ENCODE measurements at places on chromosomes 6 and 20. TPM values are rescaled to one million over a fixed set of nuclear protein-coding genes. Genes with fewer than 3 reads are reported as not detected.

DNA sequence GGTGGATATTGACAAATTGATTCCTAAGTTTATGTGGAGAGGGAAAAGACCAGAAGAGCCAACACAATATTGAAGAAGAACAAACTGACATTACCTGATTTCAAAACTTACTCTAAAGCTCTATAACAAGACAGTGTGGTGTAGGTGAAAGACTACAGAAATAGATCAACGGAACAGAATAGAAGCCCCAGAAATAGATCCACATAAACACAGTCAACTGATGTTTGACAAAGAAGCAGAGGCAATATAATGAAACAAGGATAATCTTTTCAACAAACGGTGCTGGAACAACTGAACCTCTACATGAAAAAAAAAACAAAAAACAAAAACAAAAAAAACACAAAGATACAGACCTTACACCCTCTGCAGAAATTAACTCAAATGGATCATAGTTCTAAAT, 50.2 kb downstream of the MAP3K5 start:
- peak overlapping the region; percentile 4 for H3K4me3 ChIP-seq
- H3K4me1 ChIP-seq = peaks cover 10% of the 10 kb centered on the region
- H3K27ac ChIP-seq = no peak overlapping the region
- no peak for DNase-seq

GRCh38 chr6:86715676-86716075, 221.7 kb upstream of the HTR1E start:
- H3K27me3 ChIP-seq = no peaks in the 10 kb centered on the region
- H3K36me3 ChIP-seq = no peaks in the 10 kb centered on the region
- no peak overlapping the region for H3K27ac ChIP-seq
- H3K4me1 ChIP-seq = no peaks in the 10 kb centered on the region

DNA sequence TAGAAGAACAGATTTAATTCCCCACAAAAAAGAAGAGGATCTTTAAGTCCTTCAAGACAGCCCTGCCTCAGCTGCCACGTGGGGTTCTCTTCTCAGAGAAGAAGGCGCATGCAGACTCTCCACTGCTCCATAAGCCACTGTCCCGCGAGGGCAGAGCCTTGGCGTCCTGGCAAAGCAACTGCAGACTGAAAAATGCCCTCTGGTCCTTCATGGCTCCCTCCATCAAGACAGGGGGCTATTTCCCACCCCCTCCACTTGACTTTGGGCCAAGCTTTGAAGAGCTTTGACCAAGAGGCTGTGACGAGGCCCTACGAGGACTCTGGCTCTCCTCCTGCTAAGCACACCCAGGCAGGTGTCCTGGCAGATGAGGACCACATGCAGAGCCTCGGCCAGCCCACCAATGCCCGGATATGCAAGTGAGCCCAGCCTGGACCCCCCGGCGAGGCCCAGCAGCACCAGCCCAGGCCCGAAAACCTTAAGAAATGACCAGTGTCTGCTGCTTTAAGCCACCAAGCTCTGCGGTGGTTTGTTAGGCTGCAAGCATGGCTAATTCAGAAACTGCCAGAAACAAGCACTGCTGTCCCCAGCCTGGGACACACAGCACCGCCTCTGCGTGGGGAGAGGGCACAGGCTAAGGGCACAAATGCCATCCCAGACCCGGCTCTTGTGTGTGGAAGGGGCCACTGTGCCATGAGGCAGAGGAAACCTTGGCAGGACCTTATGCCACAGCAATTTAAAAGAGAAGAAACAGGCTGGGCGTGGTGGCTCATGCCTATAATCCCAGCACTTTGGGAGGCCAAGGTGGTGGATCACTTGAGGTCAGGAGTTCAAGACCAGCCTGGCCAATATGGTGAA, 16.1 kb downstream of the GMEB2 start:
- no peak overlapping the region for H3K4me3 ChIP-seq
- no peaks in the 10 kb centered on the region for H3K4me1 ChIP-seq
- no peak for DNase-seq
- no peak overlapping the region for H3K27ac ChIP-seq

- no peak for DNase-seq
- H3K36me3 ChIP-seq = no peaks in the 10 kb centered on the region
- no peak overlapping the region for H3K27ac ChIP-seq
- no peak overlapping the region for H3K4me3 ChIP-seq
- H3K27me3 ChIP-seq = no peaks in the 10 kb centered on the region
Measured at GRCh38 chr20:16701296-16701695, 28.5 kb upstream of the SNRPB2 start.

- H3K4me3 ChIP-seq = no peak overlapping the region
- peak overlapping the region; percentile 50 for H3K27ac ChIP-seq
- no peaks in the 10 kb centered on the region for H3K36me3 ChIP-seq
- H3K4me1 ChIP-seq = peaks cover 39% of the 10 kb centered on the region
- no peaks in the 10 kb centered on the region for H3K27me3 ChIP-seq
- no peak for DNase-seq
Measured at GRCh38 chr6:137709424-137710236, 157.4 kb upstream of the TNFAIP3 start.

GRCh38 chr6:114446342-114446741, 103.5 kb upstream of the HS3ST5 start:
- H3K27ac ChIP-seq = no peak overlapping the region
- H3K4me3 ChIP-seq = no peak overlapping the region
- H3K36me3 ChIP-seq = no peaks in the 10 kb centered on the region

DNA sequence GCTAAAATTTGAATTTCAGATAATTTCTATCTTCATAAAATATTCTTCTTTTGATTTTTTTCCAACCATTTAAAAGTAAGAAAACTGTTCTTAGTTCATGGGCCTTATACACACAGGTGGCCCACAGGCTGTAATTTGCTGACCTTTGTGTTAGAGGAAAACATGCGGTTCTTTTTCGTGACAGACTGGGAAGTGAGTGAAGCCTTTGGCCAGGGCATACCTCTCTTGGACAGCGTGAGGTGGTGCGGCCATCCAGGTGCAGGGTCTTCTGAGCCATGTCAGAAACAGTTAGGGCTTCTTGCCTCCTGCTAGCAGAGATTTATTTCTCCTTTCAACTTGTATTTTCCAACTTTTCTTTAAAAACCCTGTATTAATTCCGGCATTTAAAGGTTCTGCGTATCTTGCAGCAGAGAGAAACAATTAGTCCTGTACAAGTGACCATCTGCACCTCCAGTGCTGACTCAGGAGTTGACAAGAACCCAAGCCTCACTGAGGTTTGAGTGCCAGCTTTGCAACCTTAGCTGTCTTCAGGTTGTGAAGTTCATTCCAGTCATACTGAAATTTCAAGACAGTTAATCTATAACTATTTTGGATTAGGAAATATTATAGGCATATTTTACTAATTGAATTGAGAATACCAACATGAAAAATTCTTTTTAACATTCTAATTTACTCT, 177.8 kb downstream of the LY86 start:
- H3K4me1 ChIP-seq = no peaks in the 10 kb centered on the region
- H3K27ac ChIP-seq = no peak overlapping the region
- no peak overlapping the region for H3K4me3 ChIP-seq
- DNase-seq = no peak

- H3K27ac ChIP-seq = no peak overlapping the region
- H3K36me3 ChIP-seq = peaks cover 5% of the 10 kb centered on the region
Measured at GRCh38 chr6:15417811-15418210, 171.9 kb downstream of the JARID2 start.

- H3K27me3 ChIP-seq = no peaks in the 10 kb centered on the region
- no peak for DNase-seq
- no peak overlapping the region for H3K27ac ChIP-seq
- no peaks in the 10 kb centered on the region for H3K4me1 ChIP-seq
Measured at GRCh38 chr20:6495907-6496306, 271.6 kb upstream of the BMP2 start.

DNA sequence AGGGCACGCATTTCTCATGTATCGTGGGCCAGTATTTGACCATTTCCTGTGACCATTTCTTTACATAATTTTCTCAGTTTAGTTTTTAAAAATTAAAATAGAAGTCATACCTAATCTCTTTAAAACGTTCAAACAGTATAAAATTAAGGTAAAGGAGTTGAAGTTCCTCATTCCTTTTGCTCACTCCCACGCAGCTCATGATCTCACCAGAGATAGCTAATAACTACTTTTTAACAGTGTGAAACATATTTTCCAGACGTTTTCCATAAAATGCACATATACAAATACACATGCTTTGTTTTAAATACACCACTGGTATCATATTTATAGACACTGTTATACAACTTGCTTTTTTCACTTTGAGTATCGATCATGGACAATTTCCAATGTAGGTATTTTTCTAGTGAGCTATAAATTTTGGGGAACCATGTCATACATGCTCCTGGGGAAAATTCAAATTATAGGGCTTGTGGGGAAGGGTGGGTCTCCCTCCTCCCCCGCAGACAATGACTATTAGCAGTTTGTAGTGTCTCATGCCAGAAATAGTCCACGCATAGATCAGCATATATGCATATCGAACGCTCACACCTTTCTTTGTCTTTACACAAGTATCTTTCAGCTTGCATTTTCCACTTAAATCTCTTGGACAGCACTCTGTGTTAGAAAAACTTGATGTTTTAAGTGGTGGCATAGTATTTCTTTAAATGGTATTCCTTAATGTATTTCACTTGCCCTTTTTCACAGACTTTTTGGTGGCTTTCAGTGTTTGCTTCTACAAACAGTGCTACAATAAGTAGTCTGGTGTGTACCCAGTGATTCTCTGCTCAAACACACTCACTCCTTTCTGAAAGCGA, 145.5 kb upstream of the ZNF217 start:
- no peaks in the 10 kb centered on the region for H3K36me3 ChIP-seq
- H3K27me3 ChIP-seq = no peaks in the 10 kb centered on the region
- DNase-seq = no peak
- peak overlapping the region; percentile 86 for H3K27ac ChIP-seq

DNA sequence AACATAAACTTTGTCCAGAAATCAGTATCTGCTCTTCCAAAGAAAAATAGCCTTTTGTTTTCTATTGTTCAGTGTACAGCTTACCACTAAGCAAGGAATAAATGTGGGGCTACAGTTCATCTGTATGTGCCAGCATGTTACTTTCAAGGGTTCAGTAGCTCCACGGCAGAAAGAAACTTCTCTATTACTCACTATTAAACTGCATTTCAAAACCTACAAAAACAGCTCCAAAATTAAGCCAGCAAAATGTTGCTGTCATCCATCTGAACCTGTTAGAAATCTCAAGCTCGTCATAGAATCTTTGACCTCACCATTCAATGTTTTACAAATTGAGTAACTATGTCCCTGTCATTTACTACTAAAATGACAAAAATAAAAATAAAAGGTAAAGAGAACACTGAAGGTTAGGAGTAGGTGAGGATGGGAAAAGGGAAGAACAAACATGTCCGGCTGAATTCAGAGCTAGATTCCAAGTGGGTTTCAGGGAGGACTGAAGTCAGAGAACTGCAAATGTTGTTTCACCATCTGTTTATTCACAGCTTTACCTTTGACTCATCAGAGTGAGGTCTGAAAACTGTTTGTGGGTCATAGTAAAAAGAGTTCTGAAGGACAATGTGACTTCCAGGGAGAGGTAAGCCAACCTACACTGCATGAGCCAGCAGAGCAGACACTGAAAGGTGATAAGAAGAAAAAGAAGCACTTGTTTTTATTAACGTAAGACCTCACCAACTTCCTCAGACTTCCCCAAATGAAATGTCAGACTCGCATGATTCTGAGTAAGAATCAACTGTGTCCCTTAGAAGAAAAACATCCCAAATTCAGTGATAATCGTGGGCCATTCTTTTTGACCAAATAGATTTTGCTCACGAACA, 62.0 kb downstream of the ATXN1 start:
- no peaks in the 10 kb centered on the region for H3K36me3 ChIP-seq
- DNase-seq = no peak
- no peak overlapping the region for H3K27ac ChIP-seq
- no peak overlapping the region for H3K4me3 ChIP-seq

DNA sequence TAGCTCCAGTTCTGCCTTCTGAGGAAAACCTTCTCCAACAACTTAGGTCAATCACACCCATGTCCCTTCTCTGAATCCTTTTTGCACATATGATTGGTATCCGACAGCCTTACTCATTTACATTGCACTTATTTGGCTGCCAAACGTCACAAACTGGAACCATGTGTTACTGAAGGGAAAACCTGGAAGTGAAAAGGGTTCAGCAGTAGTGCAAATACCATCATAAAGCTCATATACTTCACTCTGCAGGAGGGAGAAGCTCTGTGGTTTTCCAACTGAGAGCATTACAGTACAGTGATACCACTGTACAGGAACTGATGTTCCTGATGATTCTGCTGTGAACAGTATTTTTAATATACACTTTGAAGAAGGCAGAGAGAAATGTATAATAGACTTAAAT, 87.8 kb downstream of the SLC16A10 start:
- H3K36me3 ChIP-seq = no peaks in the 10 kb centered on the region
- peaks cover 23% of the 10 kb centered on the region for H3K4me1 ChIP-seq
- H3K27ac ChIP-seq = no peak overlapping the region
- no peak overlapping the region for H3K4me3 ChIP-seq

GRCh38 chr6:54307439-54307910, 766 bp upstream of the TINAG start:
- H3K4me3 ChIP-seq = no peak overlapping the region
- peak; percentile 24 for DNase-seq
- H3K36me3 ChIP-seq = no peaks in the 10 kb centered on the region
- H3K27me3 ChIP-seq = no peaks in the 10 kb centered on the region
- H3K27ac ChIP-seq = no peak overlapping the region

DNA sequence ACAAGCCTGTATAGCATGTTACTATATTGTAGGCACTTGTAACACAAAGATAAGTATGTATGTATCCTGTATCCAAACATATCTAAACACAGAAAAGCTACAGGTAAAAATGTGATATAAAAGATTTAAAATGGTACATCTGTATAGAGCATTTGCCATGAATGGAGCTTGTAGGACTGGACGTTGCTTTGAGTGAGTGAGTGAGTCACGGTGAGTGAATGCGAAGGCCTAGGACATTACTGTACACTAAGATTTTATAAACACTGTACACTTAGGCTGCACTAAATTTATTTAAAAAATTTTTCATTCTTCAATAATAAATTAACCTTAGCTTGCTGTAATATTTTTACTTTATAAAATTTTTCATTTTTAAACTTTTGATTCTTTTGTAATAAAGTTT, 136.9 kb downstream of the NKAIN2 start:
- H3K27me3 ChIP-seq = no peaks in the 10 kb centered on the region
- no peak for DNase-seq
- H3K27ac ChIP-seq = no peak overlapping the region
- no peak overlapping the region for H3K4me3 ChIP-seq

The FAM229B gene
- total RNA-seq = 1.7 TPM
